Activated T-cell treated with anti-CD3 and anti-CD28 coated beads, Interleukin-2, amount 50 U/mL, for 72 hours (primary cell): ENCODE measurements at places on chromosomes 5 and 9. TPM values are rescaled to one million over a fixed set of nuclear protein-coding genes. Genes with fewer than 3 reads are reported as not detected.

Gene PRRX2
- 3.3 TPM for total RNA-seq

Gene NEUROG1
- not detected for total RNA-seq

GRCh38 chr9:114560956-114561355 lies 26.6 kb upstream of the ATP6V1G1 start:
- no peaks in the 10 kb centered on the region for H3K36me3 ChIP-seq
- no peak overlapping the region for H3K4me3 ChIP-seq

DNA sequence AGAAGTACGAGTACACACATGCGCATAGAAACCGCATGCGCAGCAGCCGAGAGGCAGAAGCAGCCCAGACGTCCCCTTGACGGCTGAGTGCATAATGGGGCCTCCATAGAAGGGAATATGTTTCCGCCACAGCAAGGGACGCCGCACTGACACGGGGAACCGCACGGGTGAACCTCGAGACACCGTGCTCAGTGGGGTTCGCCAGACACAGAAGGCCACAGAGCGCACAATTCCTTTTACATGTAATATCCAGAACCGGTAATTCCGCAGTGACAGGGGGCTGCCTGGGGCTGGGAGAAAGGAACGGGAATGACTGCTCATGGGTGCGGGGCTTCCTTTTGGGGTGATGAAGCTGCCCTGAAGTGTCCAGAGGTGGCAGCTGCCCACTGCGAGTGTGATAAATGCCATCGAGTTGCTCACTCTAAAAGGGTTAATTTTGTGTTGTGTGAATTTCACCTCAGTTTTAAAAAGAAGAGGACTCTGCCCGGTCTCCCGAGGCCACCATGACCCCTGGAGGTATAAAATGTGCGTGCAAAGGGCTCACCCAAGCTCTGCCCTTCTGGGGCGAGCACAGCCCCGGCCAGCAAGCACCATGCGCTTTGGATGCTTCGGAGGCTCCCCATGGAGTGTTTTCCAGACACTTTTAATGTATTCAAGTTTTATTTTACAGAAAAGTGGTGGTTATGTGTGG lies 29.7 kb downstream of the MRPL36 start:
- H3K4me1 ChIP-seq: no peaks in the 10 kb centered on the region
- DNase-seq: no peak
- no peak overlapping the region for H3K4me3 ChIP-seq
- H3K36me3 ChIP-seq: no peaks in the 10 kb centered on the region

DNA sequence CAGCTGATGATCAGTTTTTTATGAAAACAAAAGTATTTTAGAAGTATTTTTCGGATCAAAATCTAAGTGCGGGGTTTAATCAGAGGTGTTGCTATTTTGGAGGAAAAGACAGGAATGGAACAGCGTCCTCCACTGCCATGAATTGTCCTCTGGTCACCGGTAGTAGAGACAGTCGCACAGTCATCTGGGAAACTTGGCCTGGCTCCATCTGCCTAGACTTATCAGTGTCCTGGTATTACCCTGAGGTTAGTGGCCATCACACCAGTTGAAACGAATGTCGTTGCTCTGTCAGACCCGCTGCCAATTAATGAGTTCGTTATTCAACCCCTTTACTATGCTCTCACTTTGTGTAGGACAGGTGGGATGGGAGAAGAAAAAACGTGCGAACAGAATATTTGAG lies 8.2 kb downstream of the TLX3 start:
- peaks cover 4% of the 10 kb centered on the region for H3K36me3 ChIP-seq
- peaks cover 21% of the 10 kb centered on the region for H3K4me1 ChIP-seq
- peaks cover 86% of the 10 kb centered on the region for H3K27me3 ChIP-seq
- H3K27ac ChIP-seq: no peak overlapping the region

GRCh38 chr5:42691413-42691937 lies 65.1 kb upstream of the CCDC152 start:
- no peaks in the 10 kb centered on the region for H3K4me1 ChIP-seq
- H3K36me3 ChIP-seq: no peaks in the 10 kb centered on the region
- no peak for DNase-seq
- no peak overlapping the region for H3K4me3 ChIP-seq

Gene OCLN
- total RNA-seq: 0.62 TPM

Gene SPATA31E1
- total RNA-seq: not detected

Gene ZNF608
- total RNA-seq: not detected

Gene NR4A3
- 53.0 TPM for total RNA-seq

DNA sequence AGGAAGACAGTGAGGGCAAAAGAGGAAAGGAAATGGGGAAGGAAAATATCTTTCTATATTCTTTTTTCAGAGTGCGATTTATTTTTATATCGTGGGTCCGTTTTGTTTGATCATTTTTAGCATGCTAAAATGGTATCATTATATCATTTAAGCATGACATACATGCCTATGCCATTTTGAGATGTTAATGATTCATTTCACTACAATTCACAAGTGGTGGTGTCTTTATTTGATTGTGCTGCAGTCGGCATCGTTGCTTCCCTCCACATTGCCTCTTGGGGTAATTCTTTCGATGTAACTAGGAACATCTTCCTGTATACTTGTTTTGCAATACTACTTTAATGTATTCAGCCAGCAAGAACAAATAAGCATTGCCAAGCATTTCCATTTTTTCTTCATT lies 145.2 kb downstream of the CFAP90 start:
- H3K4me3 ChIP-seq: no peak overlapping the region
- H3K36me3 ChIP-seq: no peaks in the 10 kb centered on the region
- H3K27me3 ChIP-seq: peaks cover 5% of the 10 kb centered on the region

Gene GHR
- total RNA-seq: not detected

DNA sequence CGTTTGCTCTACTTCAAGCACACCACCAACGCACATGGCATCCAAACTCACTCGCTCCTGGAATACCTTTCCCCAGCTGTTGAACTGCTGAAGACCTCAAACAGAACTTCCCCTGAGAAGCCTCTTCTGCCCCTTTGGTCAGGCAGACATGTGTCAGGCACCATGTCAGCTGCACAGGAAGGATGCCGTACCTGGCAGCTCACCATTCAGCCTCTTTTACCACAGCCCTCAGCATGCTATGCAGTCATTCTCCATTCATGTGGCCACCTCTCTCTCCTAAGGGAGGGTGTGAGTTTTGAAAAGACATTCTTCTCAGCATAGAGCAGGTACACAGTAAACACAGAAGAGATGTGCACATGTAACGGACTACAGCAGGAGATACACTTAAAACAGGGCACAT lies 14.2 kb downstream of the IL4 start:
- H3K36me3 ChIP-seq: no peaks in the 10 kb centered on the region
- peak; percentile 71 for DNase-seq
- H3K4me1 ChIP-seq: peaks cover 43% of the 10 kb centered on the region
- H3K27ac ChIP-seq: peak overlapping the region; percentile 12
- H3K27me3 ChIP-seq: no peaks in the 10 kb centered on the region

GRCh38 chr5:133396187-133396741 lies 216.1 kb downstream of the FSTL4 start:
- DNase-seq: no peak
- peaks cover 6% of the 10 kb centered on the region for H3K27me3 ChIP-seq
- H3K27ac ChIP-seq: no peak overlapping the region
- H3K36me3 ChIP-seq: no peaks in the 10 kb centered on the region
- H3K4me1 ChIP-seq: peaks cover 48% of the 10 kb centered on the region
- peak overlapping the region; percentile 50 for H3K4me3 ChIP-seq

Gene PRDM9
- total RNA-seq: not detected

Gene GABRA1
- total RNA-seq: not detected

DNA sequence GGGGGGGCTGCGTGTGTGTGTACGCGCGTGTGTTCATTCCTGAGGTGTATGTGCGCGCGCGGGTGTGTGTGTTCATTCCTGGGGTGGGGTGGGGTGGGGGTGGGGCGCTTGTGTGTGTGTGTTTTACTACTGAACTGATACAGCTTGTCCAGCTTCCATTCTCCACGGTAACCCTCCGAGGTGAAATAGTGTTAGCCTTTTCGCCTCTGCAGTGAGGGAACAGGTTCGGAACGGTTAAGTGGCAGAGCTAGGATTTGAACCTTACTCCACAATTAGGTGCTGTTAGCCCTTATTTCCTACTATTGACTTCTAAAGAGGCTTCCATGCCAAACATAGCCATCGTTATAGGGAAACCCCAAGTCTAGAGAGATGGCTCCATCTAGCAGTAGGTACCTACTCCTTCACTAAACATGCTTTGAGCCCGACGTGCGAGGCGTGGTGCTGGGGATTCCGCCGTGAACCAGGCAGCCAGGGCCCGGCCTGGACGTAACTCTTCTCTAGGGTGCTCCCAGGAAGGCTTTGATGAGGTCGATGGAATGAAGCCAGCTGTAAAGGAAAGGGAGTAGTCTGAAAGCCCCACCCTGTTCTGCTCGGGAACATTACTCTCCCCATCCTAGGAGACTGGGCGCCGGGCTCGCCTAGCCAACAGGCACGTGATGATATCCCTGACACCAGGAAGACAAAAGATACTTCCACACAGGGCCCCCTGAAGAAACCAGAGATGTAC lies 782 bp upstream of the SKP1 start:
- H3K4me1 ChIP-seq: peaks cover 21% of the 10 kb centered on the region
- H3K4me3 ChIP-seq: peak overlapping the region; percentile 94
- peaks cover 5% of the 10 kb centered on the region for H3K36me3 ChIP-seq

Gene PCDH12
- total RNA-seq: 0.31 TPM

Gene FOXD4L6
- not detected for total RNA-seq

DNA sequence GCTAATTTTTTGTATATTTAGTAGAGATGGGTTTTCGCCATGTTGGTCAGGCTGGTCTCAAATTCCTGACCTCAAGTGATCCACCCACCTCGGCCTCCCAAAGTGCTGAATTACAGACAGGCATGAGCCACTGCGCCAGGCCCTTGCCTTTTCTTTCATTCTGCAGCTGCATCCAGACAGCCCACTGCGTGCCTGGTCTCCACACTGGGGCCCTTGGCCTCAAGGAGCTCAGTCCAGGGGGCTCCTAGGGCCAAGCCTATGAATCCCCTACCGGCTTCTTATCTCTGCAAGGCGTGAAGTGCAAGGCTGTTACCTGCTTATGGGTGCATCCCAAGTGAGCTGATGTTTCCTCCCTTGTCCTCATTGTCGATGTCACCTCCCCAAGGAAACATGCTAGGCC lies 78.8 kb downstream of the CSNK1A1 start:
- H3K27me3 ChIP-seq: no peaks in the 10 kb centered on the region
- no peak overlapping the region for H3K4me3 ChIP-seq
- no peak for DNase-seq
- no peaks in the 10 kb centered on the region for H3K36me3 ChIP-seq
- H3K27ac ChIP-seq: no peak overlapping the region
- H3K4me1 ChIP-seq: no peaks in the 10 kb centered on the region

Gene PCDHAC2
- total RNA-seq: not detected

DNA sequence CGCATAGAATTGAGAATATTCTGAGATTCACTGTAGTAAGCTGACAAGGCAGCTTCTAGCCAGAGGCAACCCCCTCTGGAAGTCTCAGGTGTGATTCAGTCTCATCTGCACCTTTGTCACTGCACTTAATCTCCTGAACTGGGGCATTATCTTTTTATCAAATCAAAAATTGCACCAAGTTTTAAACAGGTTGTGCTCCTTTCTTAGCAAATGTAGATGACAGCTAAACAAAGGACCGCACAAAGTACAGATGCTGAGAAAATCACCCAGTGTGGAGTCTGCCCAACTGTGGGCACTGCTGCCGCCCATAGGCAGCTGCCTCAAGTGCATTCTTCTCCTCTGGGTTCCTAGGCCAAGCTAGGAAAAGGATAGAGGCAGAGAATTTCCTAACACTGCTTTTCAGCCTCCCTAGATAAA lies 51.1 kb downstream of the STARD4 start:
- peaks cover 7% of the 10 kb centered on the region for H3K36me3 ChIP-seq
- H3K27me3 ChIP-seq: no peaks in the 10 kb centered on the region
- no peak for DNase-seq
- H3K27ac ChIP-seq: no peak overlapping the region

GRCh38 chr5:101271945-101272344 lies 368.9 kb upstream of the ST8SIA4 start:
- H3K27ac ChIP-seq: no peak overlapping the region
- H3K4me1 ChIP-seq: no peaks in the 10 kb centered on the region
- H3K36me3 ChIP-seq: no peaks in the 10 kb centered on the region
- no peak overlapping the region for H3K4me3 ChIP-seq
- H3K27me3 ChIP-seq: no peaks in the 10 kb centered on the region
- no peak for DNase-seq

DNA sequence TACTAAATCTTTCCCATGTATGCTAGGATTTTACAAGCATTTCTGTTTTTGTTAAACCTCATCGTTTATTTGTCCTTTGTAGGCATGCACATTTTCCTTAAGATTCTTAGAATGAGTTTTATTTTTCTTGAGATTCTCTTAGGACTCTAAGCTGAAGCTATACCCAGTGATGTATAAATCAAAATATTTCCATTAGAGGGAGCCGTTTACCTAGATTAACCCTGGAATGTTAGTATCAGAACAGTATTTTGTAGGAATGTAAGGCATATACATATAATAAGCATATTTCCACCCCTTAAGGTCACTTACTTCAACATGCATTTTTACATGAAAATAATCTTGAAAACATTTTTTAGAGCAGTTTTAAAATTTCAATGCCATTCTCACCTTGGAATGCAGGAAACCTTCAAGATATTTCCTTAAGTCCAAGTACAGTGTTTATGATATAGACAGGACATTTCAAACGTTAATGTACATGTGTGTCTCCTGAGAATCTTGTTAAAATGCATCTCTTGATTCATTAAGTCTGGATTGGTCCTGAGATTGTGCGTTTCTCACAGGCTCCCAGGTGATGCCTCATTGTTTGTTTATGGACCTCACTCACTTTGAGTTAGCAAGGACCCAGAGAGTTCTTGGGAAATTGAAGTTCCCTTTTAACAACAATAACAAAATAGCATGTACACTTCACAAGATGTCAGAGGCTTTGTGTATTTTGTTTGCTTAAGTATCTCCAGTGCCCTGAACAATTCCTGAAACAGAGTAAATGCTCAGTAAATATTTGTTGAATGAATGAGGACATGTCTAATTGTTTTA lies 34.9 kb upstream of the FCHO2 start:
- no peak overlapping the region for H3K27ac ChIP-seq
- no peaks in the 10 kb centered on the region for H3K27me3 ChIP-seq
- H3K4me3 ChIP-seq: no peak overlapping the region
- no peaks in the 10 kb centered on the region for H3K4me1 ChIP-seq
- H3K36me3 ChIP-seq: no peaks in the 10 kb centered on the region
- no peak for DNase-seq

GRCh38 chr5:45057564-45057963 lies 248.8 kb downstream of the MRPS30 start:
- no peak for DNase-seq
- no peaks in the 10 kb centered on the region for H3K27me3 ChIP-seq
- no peaks in the 10 kb centered on the region for H3K4me1 ChIP-seq
- H3K4me3 ChIP-seq: no peak overlapping the region
- no peak overlapping the region for H3K27ac ChIP-seq

Gene CFAP90
- total RNA-seq: not detected

DNA sequence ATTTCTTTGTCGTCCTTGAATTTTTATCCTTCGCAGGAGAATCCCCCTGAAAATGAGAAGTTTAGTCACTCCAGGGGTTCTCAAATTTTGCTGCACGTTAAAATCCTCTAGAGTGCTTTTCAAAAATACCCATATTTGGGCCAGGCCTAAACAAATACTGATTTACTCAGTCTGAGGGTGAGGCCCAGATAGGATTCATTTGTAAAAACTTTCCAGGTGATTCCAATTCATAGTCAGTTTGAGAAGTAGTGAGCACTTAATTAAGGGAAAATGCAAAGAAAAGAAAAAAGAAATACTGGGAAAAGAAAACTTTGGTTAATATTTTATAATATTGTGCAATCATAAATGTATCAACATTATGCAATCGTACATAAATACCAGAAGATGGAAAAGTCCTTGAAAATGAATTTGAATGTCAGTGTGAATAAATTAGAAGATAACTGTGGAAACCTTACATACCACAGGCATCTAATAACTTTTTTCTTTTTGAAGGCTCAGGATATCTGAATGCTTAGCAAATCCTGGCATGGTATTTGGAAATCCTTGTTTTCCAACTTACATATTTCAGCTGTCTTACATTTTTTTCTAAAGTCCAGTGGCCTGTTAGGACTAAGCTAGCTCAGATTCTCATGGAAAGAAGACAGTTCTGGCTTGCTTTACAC lies 116.5 kb upstream of the DAPK1 start:
- no peak overlapping the region for H3K4me3 ChIP-seq
- H3K27me3 ChIP-seq: peaks cover 19% of the 10 kb centered on the region
- H3K4me1 ChIP-seq: no peaks in the 10 kb centered on the region
- no peak overlapping the region for H3K27ac ChIP-seq
